ENCODE measurements at places on chromosomes 2 and 18. TPM values are rescaled to one million over a fixed set of nuclear protein-coding genes. Genes with fewer than 3 reads are reported as not detected.

The IFIH1 gene
- total RNA-seq, result 26.1 TPM

The TRIM43 gene
- total RNA-seq, result not detected

The OR6B2 gene
- total RNA-seq, result not detected

The HDHD2 gene
- 36.2 TPM for total RNA-seq

The DIPK1C gene
- not detected for total RNA-seq

The RIT2 gene
- not detected for total RNA-seq

The MFSD6 gene
- total RNA-seq, result 57.3 TPM

The MARS2 gene
- 7.2 TPM for total RNA-seq

The TMEM37 gene
- total RNA-seq, result 11.5 TPM

The CFAP65 gene
- total RNA-seq, result 10.3 TPM

The SCG2 gene
- 3.5 TPM for total RNA-seq

The MTLN gene
- total RNA-seq, result 29.4 TPM

The INHBB gene
- total RNA-seq, result 7.8 TPM

The RBM44 gene
- total RNA-seq, result 0.80 TPM

The ZSWIM2 gene
- not detected for total RNA-seq
